ENCODE measurements at places on chromosomes 1 and 21. TPM values are rescaled to one million over a fixed set of nuclear protein-coding genes. Genes with fewer than 3 reads are reported as not detected.

Gene SH2D1B
- total RNA-seq, result not detected

Gene EVA1B
- total RNA-seq, result 19.5 TPM

Gene ATP1A4
- total RNA-seq, result not detected

Gene ILF2
- total RNA-seq, result 264 TPM

DNA sequence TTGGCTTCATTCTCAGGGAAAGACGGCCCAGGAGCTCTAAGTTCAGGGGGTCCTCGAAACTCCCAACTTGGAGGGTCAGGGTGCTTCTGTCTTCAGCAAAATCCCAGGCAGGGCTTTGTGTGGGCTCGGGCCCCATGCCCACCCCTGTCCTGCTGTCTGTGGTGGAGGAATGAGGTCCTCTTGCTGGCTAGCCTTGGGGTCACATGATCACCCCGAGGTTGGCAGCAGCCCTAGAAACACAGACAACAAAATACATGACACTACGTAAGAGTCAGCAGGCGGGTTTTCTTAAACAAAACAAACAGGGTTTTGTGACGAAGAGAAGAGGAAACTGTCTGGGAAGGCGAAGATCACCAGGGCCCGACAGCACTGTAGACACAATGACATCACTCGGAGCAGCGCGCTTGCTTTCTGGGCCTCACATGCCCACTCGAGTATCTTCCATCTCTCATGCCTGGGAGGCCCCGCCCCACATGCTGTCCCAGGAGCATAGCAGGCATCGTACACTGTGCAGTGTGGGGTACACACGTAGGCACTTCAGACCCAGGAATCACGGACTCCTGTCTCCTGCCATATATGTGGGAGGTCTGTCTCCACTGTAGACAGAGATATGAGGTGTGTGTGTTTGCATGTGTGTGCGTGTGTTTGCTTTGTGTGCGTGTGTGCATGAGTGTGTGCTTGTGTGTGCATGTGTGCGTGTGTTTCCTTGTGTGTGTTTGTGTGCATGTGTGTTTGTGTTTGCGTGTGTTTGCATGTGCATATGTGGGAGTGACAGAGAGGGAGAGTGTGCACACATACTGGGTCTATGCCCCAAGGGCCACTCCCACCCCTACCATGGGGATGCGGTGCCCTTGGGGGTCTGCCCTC lies 94.7 kb downstream of the SIK1 start:
- DNase-seq, result no peak

DNA sequence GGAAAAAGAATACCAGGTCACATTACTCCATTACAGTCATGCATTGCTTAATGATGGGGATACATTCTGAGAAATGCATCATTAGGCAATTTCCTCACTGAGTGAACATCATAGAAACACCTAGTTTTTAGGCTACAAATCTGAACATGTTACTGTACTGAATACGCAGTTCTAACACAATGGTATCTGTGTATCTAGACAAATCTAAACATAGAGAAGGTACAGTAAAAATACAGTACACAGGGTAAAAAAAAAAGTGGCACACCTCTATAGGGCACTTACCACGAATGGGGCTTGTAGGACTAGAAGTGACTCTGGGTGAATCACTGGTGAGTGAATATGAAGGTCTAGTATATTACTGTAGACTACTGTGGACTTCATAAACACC lies 115.7 kb downstream of the AKT3 start:
- DNase-seq, result peak; percentile 87

- DNase-seq, result no peak
Measured at GRCh38 chr1:212082765-212083406, 47.3 kb downstream of the DTL start.

DNA sequence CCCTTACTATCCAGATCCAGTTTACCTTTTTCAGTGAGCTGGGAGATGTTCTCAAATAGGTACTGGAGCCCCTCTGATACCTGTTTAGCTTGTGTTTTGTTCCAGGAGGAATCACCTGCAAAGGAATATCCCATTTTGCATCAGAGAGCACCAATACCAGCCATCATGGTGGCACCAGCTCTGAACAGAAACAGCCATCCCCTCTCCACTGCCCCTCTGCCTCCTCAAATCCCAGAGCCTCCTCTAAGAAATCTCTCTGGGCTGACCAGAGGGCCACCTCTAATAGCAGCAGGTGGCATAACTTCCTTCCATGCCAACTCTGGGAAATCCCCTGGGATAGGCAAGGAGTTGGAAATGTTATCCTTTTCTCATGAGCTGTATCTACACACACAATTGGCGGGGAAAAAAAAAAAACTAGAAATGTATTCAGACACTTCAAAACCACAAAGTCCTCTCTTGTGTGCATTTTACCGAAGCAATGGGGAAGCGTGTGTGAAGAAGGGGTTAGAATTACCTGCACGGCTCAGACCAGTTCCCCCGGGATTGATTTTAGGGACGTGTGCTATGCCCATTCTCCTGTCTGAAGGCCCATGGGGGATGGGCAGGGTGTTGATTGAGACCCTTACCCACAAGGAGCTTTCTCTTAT lies 2.4 kb downstream of the PGLYRP4 start:
- no peak for DNase-seq

DNA sequence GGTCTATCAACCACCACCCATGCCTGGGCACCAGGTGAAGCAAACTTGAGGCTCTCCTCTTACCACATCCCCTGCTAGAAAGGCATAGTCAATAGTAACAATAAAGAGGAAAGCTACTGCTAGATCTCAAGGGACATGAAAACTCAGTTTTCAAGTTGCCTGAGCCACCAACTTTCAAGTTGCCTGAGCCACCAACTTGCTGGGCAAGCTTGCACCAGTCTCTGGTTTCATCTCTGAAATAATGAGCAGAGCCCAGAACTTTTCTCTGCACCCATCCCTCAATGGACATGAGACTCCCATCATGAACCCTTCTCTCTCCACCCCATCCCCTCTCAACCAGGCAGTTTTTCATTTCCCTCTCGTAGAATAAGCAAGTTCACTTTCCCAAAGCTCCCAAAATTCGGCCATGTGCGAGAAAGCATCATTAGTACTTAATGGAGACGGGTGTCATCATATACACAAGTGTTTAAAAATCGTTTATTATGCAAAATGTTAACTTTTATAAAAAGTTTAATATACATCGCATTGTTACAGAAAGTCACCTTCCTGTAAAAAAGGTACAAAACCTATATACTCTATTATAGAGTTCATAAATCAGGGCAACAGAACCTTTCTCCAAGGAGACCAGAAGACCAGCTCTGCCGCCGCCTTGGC lies 1.7 kb downstream of the ID3 start:
- DNase-seq, result no peak

DNA sequence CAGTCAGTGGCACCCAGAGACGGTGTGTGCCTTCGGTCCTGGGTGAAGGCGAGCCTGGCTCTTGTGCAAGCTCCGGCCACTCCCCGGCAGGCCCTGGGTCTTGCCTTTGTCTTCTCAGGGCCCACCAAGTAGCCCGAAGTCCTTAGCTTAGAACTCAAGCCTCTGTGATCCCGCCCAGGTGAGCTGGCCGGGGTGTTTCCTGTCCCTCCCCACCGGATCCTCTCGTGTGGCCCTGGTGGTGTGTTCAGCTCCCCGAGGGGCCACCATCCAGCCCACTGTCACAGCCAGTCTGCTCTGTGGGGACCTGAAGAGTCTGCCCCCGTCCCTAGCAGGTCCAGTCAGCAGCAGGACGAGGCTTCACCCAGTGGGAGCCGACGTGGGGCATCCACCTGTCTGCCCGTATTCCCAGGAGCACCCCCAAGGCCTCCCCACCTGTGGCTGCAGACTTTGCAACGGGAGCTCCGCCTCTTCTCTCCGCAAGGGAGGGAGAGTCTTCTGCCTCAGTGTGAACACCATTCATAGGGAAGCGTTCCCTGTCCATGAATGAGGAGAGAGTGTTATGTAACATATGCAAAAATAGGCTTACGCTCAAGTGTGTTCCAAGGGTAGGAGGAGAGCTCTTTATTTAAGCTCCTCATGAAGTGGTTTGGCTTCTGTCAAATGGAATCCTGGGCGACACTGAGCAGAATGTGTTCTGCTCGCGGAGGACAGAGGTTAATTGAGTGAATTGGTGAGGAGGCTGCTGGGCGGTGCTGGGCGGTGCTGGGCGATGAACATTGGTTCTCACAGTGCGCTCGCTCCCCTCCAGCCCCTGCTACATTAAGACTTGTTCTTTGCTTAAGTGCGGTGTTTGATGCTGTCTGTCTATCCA lies 108.9 kb downstream of the CRYAA start:
- no peak for DNase-seq

DNA sequence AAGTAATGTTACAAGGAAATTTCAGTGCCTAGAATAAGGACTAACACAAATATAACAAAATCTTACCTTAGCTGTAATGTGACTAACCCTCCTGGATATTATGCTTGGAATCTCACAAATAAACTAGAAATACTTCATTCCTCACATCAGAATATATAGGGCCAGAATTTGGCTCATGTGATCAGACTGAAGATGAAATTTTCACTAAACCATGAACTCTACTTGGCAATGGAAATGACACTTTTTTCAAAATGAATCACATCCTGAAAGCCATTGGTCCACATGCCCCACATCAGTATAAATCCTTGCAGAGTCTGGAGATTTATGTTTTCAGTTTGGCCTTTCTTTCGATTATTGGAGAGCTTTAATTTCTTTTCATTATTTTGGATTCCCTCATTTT lies 227.8 kb downstream of the NRIP1 start:
- DNase-seq, result no peak

DNA sequence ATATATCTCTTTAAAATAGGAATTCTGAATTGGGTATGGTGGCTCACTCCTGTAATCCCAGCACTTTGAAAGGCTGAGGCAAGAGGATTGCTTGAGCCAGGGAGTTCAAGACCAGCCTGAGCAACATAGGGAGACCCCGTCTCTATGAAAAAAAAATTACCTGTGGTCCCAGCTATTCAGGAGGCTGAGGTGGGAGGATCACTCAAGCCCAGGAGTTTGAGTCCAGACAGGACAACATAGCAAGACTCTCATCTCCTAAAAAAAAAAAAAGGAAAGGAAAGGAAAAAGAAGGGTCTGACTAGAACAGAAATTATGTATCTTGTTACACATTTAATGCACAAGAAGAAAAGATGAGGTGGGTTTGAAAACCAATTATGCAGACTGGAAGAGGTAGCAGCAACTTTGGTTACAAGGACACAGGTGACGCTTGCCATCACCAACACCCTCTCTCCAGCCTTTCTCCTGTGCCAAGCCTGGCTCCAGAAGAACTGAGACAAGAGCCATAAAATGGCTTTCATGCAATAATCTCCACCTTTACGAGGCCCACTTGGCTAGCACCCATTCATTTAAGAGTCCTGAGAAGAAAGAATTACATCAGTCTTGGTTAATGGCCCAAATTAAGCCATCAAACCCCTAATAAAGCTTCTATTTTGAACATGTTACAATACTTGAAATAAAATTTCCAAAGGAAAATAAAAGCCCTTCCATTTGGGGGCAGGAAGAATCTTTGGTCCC lies 4.8 kb upstream of the SELENBP1 start:
- no peak for DNase-seq

- no peak for DNase-seq
Measured at GRCh38 chr1:151801310-151801820, 3.9 kb downstream of the LINGO4 start.

All from foreskin keratinocyte (primary cell).